Adipocyte (in vitro differentiated cells): ENCODE measurements at places on chromosomes 5 and 9.

- DNase-seq, result no peak
Measured at GRCh38 chr5:17150531-17150930, 66.9 kb upstream of the BASP1 start.

DNA sequence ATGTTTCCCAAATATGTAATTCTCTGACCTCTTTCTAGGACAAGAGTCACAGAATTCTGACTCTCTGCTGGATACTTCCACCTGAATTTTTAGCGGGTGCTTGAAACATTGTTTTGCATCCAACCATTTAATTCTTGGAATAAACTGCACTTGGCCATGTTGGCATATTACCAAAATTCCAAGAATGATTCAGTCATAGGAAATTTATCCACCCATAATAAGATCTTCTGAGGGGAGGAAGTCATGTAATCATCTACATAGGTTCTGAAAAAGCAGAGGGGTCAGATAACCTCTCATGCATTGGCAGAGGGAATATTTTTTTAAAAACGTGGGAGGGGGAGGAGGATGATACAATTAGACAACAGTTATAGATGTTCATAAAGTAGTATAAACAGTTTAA lies 156.9 kb downstream of the PAM start:
- peak; percentile 78 for DNase-seq

- DNase-seq, result no peak
Measured at GRCh38 chr5:13662626-13663025, 281.9 kb downstream of the DNAH5 start.

- peak; percentile 47 for DNase-seq
Measured at GRCh38 chr5:123810253-123810652, 298.3 kb downstream of the CSNK1G3 start.

DNA sequence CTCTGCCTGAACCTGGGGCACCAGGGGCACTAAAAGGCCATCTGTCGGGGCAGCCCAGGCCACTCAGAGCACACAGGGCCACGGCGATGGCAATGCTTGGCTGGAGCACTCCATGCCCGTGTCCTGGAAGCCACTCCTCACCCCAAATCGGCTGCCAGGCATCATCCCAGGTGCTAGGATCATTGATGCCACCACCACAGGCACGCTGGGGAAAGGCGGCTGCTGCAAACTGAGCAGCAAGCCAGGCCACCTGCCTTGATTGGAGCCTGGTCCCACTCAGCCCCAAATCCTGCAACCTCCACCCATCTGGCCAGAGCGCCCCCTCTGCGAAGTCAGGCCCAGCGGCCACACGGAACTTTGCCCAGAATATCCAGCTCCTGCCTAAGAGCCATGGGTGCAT lies 67.8 kb downstream of the DEPDC1B start:
- DNase-seq, result no peak
